BE2C (cell line): ENCODE measurements at places on chromosomes 7 and 10.

GRCh38 chr7:30870821-30871518 lies 40.7 kb upstream of the AQP1 start:
- no peak for DNase-seq

DNA sequence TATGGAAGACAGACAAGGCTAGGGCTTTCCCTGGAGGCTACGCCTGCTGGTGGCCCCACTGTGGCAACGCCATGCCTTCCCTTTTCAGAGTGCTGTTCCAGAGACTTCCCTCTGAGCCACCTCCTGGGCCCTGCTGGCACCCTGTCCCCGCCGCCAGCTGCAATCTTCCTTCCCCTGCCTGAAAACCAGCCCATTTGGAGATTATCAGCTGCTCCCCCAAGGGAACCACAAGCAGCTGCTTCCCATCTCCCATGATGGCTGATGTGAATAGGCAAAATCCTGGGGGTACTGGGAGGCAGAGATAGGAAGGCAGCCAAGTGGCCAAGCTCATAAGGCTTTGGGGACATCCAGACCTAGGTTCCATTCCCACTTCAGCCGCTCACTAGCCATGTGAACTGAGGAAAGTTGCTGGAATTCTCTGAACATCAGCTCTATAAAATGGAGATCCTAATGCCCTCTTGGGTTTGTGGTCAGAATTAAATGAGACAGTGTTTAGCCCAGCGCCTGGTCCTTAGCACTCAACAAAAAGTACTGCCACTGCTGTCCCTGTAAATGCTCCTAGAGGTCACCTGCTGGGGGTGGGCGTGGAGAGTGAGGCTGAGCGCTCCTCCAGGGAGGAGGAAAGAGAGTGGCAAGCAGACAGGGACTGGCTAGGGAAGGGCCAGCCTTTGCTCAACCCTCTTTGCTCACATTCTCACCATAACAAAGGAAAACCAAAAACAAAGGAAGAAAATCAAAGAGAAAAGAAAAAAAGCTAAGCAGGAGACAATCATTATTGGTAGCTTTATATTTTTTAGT lies 5.9 kb downstream of the TSPAN33 start:
- peak; percentile 26 for DNase-seq

- DNase-seq: no peak
Observed at GRCh38 chr7:71984348-71984747, 427.8 kb downstream of the CALN1 start.

DNA sequence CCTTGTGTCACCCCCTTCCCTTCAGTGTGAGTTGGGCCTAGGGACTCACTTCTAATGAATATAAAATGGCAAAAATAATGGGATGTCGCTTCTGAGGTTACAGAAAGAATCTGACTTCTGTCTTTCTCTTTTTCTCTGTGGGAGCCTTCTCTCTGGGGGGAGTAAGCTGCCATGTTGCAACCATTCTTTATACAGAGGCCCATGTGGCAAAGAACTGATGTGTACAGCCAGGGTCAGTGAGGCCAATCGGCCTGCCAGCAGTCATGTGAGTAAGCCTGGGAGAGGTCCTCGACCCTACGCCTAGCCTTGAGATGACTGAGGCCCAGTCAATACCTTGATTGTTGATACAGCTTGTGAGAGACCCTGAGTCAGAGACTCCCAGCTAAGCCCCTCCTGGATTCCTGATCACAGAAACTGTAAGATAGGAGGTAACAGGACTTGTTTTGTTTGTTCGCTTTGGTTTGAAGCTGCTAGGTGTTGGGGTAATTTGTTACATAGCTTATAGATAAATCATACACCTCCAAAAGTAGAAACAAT lies 1.7 kb downstream of the TCAF1 start:
- DNase-seq: no peak

DNA sequence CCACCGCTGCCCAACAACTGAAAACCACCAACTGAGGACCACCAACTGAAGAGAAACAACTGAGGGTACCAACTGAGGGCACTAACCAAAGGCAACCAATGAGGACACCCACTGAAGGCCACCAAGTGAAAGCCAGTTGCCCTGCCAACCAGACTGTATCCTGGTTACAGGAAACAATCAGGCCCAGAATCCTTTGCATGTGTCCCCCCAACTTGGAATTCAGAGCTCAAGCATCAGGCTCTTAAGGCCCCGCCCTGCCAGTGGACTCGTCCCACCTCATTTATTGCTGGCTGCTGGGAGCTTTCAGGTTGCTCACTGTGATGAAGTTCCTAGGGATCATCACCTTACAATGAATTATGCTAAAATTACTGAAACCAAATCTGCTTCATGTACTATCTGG lies 76.6 kb upstream of the ABI1 start:
- DNase-seq: no peak

- no peak for DNase-seq
Observed at GRCh38 chr7:77971726-77972125, 173.2 kb downstream of the PHTF2 start.

- DNase-seq: no peak
Observed at GRCh38 chr7:159067576-159068487, 76.8 kb downstream of the VIPR2 start.

DNA sequence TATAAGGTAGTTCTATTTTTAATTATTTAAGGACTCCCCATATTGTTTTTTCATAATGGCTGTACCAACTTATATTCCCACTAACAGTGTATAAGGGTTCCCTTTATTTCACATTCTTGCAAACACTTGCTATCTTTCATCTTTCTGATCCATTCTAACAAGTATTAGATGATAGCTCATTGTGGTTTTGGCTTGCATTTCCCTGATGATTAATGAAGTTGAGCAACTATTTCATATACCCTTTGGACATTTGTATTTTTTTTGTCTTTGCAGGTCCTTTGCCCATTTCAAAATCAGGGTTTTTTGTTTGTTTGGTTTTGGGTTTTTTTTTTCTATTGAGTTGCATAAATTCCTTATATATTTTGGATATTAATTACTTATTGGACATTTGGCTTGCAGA lies 107.2 kb downstream of the EPC1 start:
- DNase-seq: no peak

DNA sequence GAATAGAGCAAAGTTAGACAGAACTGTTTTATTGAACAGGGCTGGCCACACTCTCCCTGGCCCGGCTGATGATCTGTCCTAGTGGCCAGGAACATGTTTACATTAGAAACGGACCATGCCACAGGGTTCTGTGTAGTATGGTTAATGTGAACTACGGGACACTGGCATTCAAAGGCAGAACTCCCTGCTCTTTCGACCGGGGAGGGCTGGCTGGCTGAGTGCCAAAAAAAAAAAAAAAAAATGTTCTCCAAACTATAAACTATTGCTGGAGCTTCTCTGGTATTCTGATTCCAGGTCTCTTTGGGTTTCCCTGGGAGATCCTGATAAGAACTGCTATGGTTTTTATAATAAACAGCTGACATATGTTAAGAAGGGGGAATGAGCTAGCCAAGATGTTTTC lies 1262.6 kb upstream of the SORCS1 start:
- peak; percentile 13 for DNase-seq

DNA sequence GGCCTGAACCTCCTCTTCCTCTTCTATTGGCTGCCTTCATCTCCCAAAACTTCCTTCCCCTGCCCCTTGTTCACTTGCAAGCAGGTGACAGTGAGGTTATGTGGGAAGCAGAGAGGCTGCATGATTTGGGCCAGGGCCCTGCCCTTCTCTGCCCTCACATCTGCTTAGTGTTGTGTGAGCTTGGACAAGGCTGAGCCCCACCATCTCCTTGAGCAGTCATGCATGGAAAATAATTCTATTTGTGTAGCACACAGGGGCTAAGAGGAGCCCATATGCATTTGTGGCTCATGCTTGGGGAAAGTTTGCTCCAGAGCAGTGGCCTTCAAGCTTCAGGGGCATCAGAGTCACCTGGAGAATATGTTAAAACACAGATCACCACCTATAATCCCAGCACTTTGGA lies 26.8 kb upstream of the AQP1 start:
- DNase-seq: no peak

DNA sequence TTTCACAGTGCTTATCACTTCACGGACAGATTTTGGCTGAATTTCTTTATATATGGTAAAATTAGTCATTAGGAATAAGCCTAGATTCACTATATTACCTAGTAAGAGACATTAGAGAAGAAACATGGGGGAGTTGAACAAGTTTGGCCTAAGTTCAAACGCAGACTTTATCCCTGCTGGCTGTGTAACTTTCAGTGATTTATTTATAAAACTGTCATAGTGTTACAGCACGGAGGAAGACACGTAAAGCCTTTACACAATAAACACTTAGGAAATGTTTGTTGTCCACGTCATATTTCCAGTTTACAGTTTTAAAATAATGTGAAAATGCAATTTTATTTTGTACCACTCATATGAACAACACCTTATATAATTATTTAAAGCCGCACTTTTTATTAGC lies 661.5 kb downstream of the MAGI2 start:
- DNase-seq: no peak

DNA sequence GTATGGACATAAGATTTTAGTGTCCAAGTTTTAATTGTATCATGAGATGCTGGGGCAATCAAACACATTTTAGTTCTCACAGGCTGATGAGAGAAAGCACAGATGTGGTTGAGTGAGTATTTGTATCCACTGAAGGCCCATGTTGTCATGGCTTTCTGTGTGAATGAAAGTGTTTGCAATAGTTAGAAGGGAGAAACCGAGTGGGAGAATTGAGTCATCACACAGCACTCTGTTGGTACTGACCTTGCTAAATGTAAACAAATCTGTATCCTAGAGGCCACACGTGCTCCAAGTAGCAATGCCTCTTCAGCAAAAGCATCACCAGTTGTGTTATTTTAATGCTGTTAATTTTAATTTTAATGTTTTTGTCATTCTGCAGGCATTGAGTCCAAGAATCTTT lies 121.2 kb downstream of the EMX2 start:
- DNase-seq: no peak

DNA sequence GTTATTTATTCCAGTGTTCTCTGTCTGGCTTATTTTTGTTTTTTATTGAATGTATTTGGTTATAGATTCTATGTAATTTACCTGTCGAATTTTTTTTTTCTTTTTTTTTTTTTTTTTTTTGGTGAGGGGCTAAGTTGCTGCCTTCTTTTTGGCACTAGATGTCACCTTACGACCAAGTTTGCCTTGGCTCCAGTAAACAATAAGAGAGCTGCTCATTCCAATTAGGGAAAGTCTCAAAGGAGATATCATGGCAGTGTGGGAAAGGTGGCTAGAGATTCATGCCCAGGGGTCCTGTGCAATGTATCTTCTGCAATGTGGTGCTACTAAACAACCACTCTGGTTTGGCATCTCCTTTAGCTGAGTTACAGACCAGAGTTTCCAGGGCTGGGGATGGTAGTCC lies 84.0 kb downstream of the PTPN20 start:
- no peak for DNase-seq

DNA sequence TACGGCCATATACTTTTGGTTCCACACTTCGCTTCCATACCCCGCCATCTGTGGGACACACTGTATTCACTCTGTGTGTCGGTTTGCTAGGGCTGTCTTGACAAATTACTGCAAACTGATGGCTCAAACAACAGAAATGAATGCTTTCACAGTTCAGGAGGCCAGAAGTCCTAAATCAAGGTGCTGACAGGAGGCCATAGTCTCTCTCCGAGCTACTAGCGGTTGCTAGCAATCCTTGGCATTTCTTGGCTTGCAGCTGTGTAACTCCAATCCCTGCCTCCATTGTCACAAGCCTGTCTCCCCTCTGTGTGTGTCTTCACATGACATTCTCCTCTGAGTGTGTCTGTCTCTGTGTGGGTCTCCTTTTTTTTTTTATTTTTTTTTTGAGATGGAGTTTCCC lies 28.9 kb upstream of the BMPR1A start:
- no peak for DNase-seq

GRCh38 chr10:3528823-3529403 lies 256.1 kb downstream of the KLF6 start:
- no peak for DNase-seq

- no peak for DNase-seq
Observed at GRCh38 chr7:99296471-99296870, 23.8 kb downstream of the MYH16 start.

DNA sequence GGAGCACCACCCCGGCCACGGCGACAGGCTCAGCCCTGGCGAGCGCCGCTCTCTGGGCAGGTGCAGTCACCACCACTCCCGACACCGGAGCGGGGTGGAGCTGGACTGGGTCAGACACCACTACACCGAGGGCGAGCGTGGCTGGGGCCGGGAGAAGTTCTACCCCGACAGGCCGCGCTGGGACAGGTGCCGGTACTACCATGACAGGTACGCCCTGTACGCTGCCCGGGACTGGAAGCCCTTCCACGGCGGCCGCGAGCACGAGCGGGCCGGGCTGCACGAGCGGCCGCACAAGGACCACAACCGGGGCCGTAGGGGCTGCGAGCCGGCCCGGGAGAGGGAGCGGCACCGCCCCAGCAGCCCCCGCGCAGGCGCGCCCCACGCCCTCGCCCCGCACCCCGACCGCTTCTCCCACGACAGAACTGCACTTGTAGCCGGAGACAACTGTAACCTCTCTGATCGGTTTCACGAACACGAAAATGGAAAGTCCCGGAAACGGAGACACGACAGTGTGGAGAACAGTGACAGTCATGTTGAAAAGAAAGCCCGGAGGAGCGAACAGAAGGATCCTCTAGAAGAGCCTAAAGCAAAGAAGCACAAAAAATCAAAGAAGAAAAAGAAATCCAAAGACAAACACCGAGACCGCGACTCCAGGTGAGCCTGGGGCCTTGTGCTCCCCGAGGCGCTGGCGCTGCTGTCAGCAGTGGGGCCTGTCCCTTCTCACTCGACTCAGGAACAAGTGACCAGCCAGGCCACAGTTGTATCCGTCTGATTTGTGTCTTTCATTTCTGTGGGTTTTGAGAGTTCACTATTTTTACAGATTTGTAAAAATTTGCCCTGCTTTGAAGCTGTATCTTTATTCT lies 117.7 kb downstream of the CYTH3 start:
- no peak for DNase-seq

DNA sequence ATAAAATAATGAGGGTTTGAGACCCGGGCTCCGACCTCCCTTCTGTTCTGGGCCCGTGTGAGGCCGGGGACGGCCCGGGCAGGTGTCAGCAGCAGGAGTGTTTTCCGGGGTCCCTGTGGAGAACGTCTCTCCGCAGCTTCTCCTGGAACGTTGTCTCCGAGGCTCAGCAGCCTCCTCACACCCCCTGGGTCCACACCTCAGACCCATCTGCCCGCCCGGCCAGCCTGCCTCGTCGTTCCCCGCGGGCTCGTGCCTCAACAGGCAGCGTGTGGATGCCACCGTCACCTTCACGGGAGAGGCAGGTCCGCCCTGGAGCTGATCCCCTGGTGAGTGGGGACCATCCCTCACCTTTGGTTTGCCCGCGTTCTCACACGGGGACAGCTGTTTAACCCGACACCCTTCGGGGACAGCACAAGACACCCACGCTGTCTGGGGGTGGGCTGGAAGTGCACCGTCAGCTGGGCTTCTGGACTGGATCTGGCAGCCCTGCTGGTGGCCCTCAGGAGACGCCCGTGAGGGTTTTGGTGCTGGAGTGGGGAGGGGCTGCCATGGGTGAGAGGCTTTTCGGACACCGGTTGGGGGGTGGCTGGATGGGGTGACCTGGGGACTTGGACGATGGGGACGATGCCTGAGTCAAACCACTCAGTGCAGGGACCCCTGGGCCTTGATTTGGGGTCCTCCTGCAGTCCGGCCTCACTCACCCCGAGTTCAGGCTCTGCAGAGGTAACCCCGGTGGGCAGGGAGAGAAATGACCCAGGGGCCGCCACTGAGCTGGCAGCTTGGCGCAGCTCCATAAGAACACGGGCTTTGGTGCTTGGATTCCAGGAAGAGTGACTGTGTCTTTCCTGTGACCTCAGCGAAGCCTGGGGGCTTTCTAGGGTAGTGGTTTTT lies 131.7 kb downstream of the DNAJB6 start:
- no peak for DNase-seq

- no peak for DNase-seq
Observed at GRCh38 chr7:116528008-116528789, 3.4 kb downstream of the CAV1 start.
